ENCODE measurements at places on chromosomes 5 and 9. TPM values are rescaled to one million over a fixed set of nuclear protein-coding genes. Genes with fewer than 3 reads are reported as not detected.

GRCh38 chr5:91910655-91911054 is 527.5 kb upstream of the ARRDC3 start:
- DNase-seq = no peak

DNA sequence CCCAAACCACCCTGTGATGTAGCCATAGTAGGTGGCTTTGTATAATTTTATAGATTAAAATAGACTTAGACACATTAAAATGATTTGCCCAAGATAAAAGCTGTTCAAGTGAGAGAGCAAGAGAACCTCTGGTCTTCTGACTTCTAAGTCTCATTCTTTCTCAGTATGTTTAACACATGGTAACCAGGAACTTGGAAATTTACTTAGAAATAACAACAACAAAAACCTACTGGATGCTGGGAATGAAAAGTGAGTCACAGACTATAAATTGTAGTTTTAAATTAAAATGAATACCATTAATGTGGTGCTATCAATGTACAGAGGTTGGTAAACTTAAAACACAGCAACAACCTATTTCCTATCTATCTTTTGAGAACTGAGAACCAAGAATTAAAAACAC is 30.4 kb downstream of the HMGCR start:
- DNase-seq = no peak

- no peak for DNase-seq
Observed at GRCh38 chr5:14415024-14415697, 166.4 kb upstream of the OTULINL start.

- DNase-seq = no peak
Observed at GRCh38 chr9:98565152-98566135, 143.3 kb downstream of the GABBR2 start.

DNA sequence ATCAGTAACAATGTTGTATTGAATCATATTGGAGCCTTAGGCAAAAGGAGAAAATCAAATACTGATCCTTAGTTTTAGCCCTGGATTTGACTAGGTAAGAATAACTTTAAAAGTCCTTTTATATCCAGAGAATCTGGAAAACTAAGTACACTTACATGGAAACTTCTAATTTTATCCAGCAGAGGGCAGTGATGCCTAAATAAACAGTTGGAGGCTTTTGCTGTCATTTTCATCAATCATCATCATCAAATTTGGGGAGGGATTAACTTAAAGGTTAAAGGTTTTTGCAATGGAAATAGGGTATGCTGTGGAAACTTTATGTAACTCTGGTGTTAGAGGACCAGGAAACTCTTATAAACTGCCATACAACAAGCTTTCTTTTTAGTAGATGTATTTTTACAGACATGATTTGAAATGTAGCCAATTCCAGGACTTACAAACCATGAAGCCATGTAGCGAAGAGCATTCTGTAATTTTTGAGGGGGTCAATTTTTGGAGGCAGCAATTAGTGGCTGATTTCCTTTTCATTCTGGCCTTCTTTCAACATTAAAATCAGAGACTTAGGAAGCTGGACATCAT is 112.7 kb downstream of the OSTF1 start:
- DNase-seq = no peak

GRCh38 chr5:21661184-21661583 is 1192.0 kb downstream of the CDH12 start:
- DNase-seq = no peak

DNA sequence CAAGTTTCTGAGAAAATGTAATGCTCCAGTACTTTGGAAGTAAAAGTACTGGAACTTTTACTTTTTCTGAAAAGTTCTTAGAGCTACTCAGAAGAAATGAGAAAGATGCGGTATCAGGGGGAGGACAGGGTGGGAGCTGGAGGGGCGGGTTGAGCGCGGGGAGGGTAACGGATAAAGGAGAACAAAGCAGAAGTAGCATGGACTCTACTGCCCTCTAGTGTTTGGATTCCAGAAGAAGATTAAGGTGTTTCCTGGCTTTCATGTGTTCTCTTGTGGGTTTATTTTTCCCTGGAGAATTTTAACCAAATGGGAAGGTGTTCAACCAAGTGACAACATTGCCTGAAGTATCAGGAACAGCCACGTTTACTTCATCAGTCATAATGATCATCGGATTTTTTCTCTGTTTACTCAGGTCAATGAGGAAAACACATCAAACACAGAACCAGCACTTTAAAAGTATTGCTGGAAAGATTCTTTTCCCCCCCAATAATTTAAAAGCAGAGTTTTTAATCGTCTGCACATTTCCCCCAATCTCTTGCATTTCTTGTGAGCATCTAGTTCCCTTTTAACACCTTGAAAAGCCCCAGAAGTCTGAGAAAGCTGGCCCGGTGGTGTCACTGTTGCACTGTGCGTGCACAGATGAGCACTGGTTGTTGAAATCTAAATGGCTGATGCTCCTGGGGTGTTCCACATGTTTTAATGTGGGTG is 190.6 kb downstream of the MPDZ start:
- no peak for DNase-seq

- no peak for DNase-seq
Observed at GRCh38 chr5:1672396-1672795, 127.2 kb downstream of the MRPL36 start.

Gene ZNF658
- total RNA-seq = 7.1 TPM

Gene BHMT2
- 54.8 TPM for total RNA-seq

Gene HEMGN
- 0.16 TPM for total RNA-seq

Gene IFNE
- total RNA-seq = 1.1 TPM

Gene PKN3
- total RNA-seq = 14.7 TPM
